HCT116 (cell line): ENCODE measurements at places on chromosomes 2 and 18.

DNA sequence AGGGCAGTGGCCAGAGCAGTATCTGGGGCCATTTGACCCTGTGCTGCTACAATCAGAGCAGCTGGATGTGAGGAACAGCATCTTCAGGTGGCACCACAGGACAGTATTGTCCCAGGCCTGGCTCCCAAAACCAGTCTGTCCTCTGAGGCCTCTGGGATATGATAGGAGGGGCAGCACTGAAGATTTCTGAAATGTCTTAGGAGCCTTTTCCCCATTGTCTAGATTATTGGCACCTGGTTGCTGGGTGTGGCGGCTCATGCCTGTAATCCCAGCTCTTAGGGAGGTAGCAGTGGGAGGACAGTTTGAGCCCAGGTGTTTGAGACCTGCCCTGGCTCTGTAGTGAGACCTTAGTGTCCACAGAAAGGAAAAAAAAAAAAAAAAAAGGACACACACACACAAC lies 270.6 kb upstream of the FBXO11 start:
- no peak for DNase-seq

DNA sequence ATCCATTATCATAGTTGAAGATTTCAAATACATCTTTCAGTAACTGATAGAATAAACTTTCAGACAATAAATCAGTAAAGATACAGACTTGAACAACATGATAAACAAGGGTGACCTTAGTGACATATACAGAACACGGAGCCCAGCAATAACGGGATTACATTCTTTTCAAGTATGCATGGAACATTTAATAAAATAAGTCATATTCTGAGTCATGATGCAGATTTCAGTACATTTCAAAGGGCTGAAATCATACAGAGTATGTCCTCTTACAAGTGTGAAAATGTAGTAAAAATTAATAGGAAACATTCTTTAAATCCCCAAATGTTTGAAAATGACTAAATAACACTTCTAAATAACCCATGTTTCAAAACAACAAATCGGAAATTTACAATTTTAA lies 17.2 kb upstream of the KLHL29 start:
- no peak for DNase-seq

GRCh38 chr2:24508878-24509277 lies 17.8 kb downstream of the NCOA1 start:
- DNase-seq = no peak

- no peak for DNase-seq
Measured at GRCh38 chr18:57929922-57930321, 114.1 kb upstream of the NEDD4L start.

DNA sequence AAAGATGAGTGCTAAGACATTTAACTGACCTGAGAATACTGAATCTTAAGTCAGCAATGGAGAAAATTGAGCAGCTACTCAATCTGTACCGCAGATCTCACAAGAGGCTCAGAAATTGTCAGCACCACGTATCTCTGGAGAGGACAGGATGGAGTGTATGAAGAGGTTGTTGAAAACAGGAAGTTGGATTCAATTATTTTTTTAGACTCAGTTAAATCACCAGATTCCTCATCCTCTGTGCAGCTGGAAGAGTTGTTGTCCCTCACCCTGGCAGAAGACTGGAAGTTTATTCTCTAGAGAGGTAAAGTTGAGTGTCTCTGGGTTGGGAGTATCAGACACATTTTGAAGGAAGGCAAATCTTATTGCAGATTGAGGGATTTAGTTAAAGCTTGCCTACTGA lies 114.9 kb upstream of the NT5C1B start:
- DNase-seq = no peak

DNA sequence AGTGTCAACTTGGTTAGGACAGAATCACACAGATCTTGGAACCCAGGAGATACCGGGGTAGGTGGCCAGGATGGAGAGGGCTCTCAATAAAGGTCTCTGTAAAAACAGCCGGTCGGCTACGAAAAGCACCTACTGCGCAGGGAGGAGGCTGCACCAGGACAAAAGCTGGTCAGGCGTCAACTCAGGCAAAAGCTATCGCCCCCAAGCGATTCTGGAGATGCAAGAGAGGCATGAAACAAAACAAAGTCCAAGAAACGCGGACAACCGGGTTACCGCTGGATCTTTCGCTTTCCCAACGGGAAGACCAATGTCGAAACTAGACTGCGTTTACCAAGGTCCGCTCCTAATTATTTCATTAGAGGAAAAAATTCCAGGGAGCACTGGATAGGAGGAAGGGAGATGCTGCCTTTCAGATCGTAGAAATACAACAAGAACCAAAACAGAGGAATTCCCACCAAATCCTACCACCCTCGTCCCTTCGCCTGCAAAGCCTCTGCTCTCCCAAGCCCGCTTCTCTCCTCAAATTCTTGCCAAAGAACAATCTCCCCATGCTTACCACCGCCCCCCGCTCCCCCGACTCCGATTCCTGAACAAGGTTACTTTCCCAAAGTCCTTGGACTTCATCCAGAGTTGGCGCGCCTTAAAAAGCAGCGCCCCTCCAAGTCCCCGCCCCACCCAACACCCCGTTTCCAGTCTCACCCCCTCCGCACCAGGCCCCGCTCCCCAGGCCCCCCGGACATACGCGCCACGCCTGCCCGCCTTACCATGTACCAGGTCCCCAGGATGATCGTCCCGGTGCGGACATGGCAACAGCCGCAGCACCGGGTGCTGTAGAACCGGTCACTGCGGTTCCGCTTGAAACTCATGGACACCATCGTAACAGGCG lies 539 bp downstream of the LAPTM4A start:
- no peak for DNase-seq

DNA sequence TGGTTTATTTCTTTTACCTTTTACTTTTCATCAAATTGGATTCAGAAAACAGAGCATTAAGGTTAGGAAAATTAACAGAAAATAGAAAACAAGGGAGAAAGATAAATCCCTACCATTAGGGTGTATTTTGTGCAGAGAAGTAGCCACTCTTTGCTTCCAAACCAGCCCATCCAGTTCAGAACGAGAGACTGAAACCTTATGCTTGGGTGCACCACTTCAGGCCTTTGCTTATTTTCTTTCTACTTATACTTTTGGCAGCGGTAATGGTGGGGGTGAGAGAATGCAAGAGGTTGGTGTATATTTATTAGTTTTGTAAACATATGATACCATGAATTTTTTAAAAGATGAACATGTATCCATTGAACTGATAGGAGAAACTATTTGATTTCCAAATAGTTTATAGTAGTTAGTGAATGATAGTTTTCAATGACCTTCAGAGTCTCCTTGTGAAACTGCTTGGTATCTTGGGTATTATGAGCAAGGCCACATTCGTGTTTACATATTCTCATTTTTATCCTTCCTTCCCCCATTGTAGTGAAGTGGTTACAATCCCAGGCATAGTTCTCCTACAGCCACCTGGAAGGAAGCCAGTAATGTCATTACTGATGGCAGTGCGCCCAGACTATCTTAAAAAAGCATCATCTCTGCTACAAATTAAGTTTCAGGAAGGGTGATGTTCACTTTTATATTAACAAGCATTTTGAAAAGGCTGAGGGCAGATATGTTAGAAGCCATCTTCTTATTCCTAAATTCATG lies 60.8 kb downstream of the MFSD6 start:
- peak; percentile 35 for DNase-seq

DNA sequence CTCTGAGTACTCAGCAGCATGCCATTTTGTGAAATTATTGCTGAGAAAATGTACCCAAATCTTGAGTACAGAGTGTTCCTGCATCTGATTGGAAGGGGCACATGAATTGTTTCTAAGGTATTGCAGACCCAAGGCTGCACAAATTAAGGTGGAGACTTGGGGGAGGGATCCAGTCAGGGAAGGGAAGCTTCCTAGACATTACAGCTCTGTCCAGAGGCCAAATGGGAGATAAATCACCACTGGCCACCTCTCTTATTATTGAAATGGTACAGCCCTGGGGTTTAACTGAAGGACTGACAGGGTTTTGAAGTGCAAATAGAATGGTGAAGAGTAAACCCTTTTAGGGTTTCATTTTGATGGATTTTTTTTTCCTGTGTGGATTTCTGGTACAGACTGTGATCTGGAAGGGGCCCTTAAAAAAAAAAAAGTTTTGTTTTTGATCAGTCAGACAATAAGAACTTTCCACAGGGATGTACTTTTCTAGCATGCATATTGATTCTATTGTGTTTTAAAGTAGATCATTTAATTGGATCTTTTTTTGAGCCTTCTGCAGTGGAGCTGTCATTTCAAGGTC lies 119.4 kb downstream of the GREB1L start:
- peak; percentile 31 for DNase-seq

DNA sequence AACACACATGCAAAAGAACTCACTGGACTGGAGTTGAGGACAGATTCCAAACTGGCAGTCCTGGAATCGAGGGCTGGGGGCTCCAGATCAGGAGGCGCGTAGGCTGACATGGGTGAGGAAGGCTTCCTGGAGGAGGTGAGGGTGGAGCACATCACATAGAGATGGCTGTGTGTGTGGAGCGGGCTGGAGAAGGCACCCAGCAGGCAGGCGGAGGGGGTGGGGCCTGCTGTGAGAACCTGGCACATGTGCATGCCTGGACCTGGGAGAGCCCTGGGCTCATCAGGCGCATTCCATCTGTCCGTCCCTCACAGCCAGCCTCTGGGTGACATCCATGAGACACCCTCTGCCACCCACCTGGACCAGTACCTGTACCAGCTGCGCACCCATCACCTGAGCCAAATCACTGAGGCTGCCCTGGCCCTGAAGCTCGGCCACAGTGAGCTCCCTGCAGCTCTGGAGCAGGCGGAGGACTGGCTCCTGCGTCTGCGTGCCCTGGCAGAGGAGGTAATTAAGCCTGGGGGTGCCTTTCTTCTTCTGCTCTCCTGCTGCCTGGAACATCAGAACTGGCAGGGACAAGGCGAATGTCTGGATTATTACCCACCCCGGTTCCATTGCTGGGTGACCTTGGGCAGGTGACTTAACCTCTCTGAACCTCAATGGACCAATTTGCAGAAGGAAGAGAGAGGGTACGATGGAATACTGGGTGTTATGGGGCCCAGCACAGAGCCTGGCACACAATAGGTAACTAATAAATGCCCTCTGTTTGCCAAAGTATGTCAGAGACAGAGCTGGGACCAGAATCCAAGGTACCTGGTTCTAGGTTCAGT lies 108.3 kb downstream of the DYSF start:
- DNase-seq = no peak

DNA sequence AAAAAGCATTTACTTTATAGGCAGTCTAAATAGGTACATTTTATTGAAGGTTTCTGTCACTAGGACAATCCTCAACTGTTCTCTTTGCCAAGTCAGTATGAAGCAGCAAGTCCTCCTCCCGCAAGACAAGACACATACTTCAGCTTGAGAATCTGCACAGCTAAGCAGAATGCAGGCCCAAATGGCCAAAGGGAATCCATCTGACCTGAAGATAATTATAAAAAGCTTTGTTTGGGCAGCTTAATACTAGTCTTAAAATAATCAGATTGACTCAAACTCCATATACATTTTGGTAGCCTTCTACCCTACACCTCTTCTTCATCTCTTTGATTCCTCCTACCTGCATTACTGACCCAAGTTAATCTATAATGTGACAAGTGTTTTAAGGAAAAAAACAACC lies 1.8 kb downstream of the LANCL1 start:
- DNase-seq = no peak

DNA sequence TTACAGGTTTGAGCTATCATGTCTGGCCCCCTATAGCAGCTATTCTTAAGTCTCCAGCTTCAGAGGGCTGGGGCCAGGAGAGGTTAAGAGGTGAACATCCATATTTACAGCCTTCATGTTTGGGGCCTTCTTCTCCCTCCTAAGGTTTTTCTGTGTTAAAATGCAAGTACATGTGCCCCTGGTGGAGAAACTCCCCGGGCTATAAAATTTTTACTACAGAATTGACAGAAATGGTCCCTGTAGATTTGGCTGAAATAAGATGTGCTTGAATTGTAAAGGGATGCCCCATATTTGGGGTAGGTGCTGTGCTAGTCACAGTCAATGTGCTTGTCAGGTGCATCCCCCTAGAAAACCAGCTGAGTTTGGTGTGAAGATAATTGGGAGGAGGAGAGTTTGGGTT lies 263.3 kb upstream of the CXCR4 start:
- no peak for DNase-seq

GRCh38 chr2:112032689-112033465 lies 22.2 kb upstream of the TMEM87B start:
- peak; percentile 48 for DNase-seq

DNA sequence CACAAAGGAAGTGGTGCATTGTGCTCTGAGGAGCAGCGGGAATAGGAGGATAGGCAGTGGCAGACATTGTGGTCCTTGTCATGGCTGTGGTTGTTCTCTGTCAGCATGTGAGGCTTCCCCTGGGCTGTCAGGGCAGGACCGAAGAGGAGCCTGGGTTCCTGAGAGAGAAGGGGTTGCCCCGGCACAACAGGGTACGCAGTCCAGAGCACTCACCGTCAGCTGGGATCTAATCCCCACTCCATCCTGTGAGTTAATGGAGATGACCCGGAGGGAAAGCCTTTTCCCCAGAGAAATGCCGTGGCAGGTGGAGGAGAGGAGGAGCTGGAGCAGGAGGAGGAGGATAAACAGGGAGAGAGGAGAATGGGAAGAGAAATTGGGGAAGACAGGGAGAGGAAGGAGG lies 396.7 kb upstream of the HS6ST1 start:
- no peak for DNase-seq

- DNase-seq = no peak
Measured at GRCh38 chr2:213018340-213018901, 133.0 kb downstream of the IKZF2 start.

- DNase-seq = no peak
Measured at GRCh38 chr2:52821631-52822030, 946.0 kb upstream of the CHAC2 start.

DNA sequence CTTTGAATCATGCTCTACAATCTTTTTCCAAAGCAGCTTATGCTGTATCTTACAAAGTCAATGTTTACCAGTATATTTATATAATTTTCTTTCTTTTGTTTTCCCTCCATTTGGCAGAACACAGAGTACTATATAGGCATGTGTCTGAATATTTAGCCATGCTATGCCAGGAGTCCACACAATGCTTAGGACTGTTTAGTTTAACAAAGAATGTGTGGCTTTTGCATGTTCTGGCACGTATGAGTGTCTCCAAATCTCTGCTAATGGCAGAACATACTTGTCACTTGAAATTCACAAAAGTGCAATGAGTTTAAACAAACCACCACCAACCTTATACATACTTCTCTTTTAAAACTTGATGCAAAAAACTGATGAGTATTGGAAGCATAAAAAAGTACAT lies 268.0 kb downstream of the NR4A2 start:
- no peak for DNase-seq

GRCh38 chr2:32825291-32825712 lies 121.5 kb upstream of the LTBP1 start:
- no peak for DNase-seq

GRCh38 chr2:29314816-29315571 lies 199.8 kb downstream of the CLIP4 start:
- DNase-seq = no peak

DNA sequence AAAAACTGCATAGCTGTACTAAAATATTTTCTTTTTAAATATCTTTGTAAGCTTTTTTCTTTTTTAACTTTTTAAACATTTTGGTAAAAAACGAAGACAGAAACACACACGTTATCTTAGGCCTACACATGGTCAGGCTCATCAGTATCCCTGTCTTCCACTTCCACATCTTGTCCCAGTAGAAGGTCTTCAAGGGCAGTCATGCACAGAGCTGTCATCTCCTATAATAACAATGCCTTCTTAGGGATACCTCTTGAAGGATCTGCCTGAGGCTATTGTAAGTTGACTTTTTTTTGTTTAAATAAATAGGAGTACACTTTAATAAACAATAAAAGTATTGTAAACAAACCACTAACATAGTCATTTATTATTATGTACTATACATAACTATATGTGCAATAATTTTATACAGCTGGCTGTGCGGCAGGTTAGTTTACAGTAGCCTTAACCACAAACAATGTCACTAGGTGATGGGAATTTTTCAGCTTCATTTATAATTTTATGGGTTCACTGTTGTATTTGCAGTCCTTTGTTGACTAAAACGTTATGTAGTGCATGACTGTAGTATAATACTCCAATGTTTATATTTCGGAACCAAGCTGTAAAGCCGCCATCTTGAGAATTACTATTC lies 124.4 kb downstream of the MAP4K4 start:
- DNase-seq = no peak
